ENCODE measurements at places on chromosomes 12 and 14.

GRCh38 chr12:67630373-67631088 is 18.0 kb upstream of the DYRK2 start:
- peak; percentile 60 for DNase-seq

DNA sequence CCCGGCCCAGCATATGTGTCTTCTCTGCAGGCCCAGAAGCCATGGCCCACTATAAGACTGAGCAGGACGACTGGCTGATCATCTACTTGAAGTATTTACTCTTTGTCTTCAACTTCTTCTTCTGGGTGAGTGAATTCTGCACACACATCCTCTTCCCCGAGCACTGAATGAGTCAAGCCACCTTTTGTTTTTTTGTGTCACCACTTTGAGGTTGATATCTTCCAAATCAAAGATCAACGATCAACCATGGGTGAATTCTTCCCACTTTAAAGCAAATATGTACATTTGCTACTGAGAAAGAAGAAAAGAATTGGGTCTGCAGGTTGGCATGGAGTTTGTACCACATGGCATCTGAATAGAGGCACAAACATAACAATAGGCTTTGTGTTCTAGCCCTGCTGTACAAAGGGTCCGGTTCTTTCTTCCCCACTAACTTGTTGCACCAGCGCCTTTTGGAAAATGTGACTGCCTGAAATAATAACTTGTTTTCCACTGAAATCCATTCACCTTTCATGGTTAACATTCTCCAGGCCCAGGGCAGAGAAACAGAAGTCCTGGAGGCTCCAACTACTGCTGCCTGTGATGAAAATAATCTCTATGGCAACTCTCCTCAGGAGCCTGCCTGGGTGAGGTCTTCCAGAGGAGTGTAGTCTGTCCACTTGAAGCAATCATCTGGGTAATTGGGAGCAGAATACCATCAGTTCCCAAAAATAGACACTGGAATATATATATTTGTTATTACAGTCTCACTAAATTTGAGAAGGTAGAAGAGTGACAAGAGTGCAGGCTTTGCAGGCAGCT is 27.6 kb downstream of the TSPAN11 start:
- no peak for DNase-seq

- no peak for DNase-seq
Observed at GRCh38 chr14:49999826-50000379, 107.0 kb downstream of the ARF6 start.

DNA sequence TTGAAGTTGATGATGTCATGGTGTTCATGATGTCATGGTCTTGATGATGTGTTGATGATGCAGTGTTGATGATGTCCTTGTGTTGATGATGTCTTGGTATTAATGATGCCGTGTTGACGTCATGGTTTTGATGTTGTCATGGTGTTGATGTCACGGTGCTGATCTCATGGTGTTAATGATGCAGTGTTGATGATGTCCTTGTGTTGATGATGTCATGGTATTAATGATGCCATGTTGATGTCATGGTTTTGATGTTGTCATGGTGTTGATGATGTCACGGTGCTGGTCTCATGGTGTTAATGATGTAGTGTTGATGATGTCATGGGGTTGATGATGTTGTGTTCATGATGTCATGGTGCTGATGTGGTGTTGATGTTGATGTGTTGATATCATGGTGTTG is 48.0 kb upstream of the RIMBP2 start:
- no peak for DNase-seq

- DNase-seq: no peak
Observed at GRCh38 chr12:3316776-3317480, 174.1 kb upstream of the PRMT8 start.

GRCh38 chr14:80942191-80942600 is 658 bp upstream of the CEP128 start:
- DNase-seq: no peak
